ENCODE measurements at places on chromosomes 4 and X.

GRCh38 chr4:7222521-7222920 is 30.2 kb downstream of the SORCS2 start:
- DNase-seq: no peak

GRCh38 chr4:40621592-40622512 is 7.8 kb downstream of the RBM47 start:
- DNase-seq: peak; percentile 90

GRCh38 chr4:37604461-37604860 is 81.7 kb downstream of the RELL1 start:
- DNase-seq: no peak

DNA sequence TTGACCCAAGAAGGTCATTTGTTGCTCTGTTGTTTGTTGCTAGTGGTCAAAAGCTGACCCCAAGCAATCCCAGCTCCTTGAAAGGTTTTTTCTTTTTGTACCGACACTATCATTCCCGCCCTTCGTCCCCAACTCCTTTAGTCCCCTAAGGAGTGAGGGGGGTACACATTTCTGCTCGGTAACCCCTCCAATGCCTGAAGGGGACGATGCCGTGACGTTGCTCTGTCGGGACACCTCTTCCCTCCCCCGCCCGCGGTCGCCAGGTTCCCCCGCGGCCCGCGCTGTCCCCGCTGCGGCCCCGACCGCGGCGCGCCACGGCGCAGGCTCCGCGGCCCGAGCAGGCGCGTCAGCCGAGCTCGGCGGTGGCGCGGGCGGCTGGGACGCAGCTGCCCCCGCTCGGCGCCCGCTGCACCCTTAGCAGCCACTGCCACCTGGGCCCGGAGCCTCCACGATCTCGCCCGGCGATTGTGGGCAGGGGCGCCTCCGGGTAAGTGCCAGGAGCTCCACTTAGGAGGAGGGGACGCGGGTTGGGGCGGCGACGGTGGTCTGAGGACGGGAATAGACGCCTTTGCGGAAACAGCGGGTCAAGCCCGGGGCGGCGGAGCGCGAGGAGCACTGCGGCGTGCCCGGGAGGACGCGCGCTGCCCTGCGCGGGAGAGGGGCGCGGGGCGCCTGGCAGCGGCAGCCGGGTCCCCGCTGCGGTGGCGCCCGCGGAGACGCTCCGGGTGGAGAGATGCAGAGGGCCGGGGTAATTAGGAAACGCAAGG is at the start of gene GLRB:
TSS of gene GLRB (plus strand) at position 340 of the 767 bp plus-strand sequence. CDS start 1,875 bp downstream, outside the sequence.
- DNase-seq: no peak

DNA sequence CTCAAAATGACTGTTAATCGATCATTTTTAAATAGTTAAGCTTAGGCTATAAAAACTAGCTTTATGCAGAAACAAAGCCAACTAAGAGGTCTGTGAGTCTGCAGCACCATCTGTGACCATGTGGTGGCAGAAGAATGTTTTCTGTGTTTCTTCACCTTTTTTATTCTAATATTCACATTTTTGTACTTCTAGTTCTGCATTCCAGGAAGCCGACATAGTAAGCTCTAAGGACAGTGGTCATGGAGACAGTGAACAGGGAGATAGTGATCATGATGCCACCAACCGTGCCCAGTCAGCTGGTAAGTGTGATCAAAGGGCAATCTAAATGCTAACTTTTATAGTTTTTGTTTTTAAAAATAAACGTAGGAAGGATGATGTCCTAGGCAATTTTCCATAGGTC is 5.6 kb downstream of the PCDH10 start:
- DNase-seq: no peak

DNA sequence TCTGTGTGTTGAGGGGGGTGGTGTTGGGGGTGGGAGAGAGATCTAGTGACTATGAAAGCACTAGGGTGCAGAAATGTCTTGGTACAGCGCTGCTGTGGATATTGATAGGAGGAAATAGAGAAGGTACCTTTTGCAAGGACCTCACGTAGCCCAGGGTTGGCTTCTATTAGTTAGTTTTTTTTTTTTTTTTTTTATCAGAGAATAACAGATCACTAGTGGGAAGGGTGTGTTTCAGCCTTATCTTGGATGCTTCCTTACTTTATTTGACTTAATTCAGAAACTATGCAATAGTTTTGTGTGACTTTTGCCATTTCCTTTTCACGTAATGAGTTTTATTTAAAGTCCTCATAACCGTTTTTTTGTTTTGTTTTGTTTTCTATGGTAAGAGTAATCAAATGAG is 16.4 kb upstream of the PGRMC2 start:
- no peak for DNase-seq

- DNase-seq: no peak
Observed at GRCh38 chrX:70916754-70917153, 8.2 kb upstream of the TEX11 start.

- DNase-seq: no peak
Observed at GRCh38 chrX:103475381-103475780, 43.9 kb downstream of the RAB40A start.

DNA sequence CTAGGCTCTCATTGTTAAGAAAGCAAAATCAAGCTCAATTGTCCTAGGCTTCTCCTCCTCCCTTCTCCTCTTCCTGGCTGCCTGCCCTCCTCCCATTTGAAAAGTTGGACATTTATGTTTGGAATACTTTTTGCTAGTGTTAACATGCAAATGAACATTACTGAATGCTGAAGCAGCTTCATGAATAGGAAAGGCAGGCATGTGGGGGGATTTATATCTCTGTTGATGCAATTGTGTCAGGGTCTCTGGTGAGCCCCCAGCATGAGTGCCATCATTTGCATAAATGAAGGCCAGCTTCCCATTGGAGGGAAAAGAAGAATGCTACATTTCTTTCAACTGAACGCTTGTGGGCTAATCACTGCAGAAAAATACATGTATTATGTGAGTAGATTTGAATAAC is 160.1 kb upstream of the NDST3 start:
- DNase-seq: no peak

- no peak for DNase-seq
Observed at GRCh38 chrX:52995987-52996331, 37.6 kb upstream of the FAM156A start.

DNA sequence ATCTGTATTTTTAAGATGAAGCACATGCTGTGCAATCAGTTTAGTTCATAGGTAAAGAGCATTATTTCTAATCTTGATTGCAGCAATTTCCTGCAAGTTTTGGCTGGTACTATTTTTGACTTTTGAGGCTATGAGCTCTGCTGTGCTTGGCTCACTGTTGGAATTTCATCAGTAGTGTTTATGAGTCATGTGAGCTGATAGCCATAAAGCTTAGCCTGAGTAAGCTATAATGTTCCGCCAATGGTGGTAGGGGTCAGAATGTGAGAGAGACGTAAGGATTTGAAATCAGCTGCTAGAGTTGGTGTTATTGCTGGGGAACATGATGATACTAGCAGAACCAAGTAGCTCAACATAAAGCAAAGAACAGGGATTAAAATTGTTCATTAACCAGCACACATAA is 590.9 kb upstream of the GNPDA2 start:
- no peak for DNase-seq

DNA sequence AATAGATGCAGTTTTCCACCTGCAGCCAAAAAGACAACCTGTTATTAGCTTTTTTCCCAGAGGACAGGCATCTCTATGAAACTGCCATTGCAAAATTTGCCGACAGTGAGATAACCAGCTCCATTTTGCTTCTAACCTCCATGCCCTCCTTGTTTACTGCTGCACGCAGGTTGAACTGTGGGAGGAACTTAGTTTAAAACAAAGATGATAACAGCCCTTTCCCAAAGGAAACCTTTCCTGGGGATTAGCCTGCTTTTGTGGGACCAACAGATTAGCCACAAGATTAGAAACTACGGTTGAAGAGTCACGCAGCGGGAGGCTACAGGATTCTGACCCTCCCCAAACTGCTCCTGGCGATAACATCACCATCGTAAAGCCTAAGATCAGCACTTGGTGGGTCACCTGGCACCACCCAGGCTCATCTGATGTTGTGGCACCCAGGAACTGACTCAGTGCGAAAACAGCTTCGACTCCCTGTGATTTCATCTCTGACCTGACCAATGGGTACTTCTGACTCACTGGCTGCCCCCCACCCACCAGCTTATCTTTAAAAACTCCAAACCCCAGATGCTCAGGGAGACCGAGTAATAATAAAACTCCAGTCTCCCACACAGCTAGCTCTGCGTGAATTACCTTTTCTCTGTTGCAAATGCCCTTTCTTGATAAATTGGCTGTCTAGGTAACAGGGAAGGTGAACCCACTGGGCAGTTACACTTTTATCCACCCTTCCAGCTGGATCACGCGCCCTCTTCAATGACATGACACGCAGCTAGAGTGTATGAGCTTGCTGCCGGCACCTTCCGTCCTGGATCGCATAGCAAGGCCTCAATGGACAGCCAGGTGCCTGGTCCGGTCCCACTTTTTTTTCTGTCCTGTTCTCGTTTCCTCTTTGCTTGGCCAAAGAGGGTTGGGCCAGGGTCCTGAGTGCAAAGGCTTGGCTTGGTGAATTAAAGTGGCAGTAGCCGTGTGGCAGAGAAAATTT is 27.2 kb downstream of the NOP14 start:
- DNase-seq: no peak

- DNase-seq: no peak
Observed at GRCh38 chr4:21366312-21366711, 582.3 kb downstream of the KCNIP4 start.

DNA sequence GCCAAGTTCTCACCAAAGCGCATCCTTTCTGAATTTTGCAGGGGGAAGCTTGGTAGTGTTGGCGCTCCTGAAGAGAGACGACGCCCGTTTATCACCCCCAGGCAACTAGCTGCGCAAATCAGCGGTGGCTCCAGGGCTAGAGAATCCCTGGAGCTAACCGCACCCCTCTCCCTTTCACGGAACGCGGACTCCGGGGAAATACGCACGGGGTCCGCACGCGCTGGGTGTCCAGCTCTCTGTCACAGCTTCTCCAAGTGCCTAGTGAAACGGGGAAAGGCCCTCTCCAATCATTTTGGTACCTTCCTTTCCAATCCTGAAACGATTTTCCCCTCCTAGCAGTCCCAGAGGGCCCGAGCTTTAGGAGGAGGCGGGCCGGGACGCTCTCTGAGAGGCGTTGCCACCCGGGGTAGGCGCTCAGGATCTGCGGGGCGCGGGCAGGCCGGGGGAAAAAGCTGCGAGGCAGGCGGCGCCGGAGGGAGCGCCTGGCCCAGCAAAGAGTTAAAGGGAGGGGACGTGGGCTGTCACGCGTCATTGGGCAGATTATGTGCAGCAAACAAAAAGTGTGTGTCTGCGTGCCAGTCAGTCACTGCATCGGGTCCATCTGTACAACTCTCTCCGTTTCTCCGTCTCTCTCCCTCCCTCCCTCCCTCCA is at the start of gene PRDM8:
TSS of gene PRDM8 (plus strand) at position 582 of the 652 bp plus-strand sequence. CDS start 2,578 bp downstream, outside the sequence.
- no peak for DNase-seq

- no peak for DNase-seq
Observed at GRCh38 chr4:143768007-143768591, 67.6 kb upstream of the FREM3 start.

- DNase-seq: no peak
Observed at GRCh38 chr4:52685316-52685715, 26.2 kb upstream of the USP46 start.

DNA sequence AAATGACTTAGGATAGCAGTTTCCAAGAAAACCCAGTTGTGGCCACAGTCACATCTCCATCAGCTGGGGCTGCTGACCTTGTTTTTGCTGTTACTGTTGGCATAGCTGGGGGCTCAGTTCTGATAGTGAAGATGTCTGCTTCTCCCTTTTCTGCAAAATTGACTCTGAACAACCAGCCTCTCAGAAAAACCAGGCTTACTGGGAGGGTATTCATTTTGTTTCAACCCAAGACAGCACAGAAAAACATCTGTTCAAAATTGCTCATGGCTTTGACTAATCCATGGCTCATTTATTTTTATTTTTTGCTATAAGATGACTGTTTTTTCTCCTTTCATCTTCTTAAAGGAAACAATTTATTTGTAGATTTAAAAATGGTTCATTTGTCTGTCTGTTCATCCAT is 53.1 kb downstream of the RASL11B start:
- no peak for DNase-seq

DNA sequence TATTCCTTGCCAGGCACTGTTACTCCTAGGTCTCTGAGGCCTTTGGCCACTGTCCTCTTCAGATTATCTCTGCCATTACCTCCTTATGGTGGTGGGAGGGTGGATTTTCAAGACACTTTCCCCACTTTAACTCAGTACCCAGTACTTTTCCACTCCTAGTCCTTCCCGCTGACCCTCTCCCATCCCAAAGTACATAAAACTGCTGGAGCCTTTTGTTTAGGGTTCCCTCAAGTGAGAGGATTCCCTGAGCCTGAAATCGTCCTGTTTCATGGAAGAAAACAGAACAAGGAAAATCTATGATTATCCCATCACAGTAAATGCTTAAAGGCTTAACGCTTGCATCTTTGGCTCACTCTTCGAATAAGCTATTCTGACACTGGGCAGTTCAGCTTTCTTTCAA is 1742.5 kb upstream of the ADGRL3 start:
- no peak for DNase-seq

DNA sequence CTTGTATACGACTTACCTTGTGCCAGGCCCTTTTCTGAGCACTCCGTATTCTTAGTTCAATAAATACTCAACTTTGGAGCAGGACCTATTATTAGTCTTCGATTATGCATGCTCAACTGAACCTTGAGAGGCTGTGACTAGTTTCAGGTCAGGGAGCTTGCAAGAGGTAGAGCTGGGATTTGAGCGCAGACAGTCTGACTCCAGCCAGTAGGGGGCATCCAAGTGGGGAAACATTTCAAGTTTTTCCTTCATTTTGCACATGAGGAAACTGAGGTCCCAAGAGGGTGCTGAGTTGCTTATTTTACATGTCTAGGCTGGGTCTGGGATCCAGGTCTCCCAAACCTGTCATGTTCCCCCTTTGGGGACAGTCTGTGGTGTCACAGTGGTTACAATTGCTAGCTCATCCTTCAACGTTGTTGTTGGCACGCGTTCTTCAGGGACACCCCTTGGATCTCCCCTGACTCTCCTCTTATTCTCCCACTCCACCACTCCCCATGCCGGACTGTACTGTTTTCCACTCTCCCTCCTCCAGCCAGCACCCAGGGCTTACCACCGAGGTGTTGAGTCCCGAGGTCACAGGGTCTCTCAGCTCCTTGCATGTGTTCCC is 6.7 kb upstream of the PRICKLE3 start:
- no peak for DNase-seq

DNA sequence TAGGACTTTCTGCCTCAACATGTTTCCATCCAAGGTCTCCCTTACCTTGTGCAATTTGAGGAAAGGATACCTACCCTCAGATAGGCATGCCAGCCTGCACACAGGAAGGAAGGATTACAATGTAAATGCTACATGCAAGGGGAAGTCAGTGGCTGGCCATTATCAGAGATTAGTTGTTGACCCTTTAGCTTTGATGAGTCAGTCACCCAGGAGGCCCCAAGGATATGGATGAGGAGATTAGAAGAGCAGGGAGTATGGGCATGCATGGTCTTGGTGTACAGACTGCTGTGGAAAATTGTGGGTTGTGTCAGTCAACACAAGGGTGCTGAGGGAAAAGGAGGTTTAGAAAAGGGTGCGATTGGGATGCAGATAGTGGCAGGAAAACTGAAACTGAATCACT is 92.0 kb downstream of the GUCY2F start:
- DNase-seq: no peak

DNA sequence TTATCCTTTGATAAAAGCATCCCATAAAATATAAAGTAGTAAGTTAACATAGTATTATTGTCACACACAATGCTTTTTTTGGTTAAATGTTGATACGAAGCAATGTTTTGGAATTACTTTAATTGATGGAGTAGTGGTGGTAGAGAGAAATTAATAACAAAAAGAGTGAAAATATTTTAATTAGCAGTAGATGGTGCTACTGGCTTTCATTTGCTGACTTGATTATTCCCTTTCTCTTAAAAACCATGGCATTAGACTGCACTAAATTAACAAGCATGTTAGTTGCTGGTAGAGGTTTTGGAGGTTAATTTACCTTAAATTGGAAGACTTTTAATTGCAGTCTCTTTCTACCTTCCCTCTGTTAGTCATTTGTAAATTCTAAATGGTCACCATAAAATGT is 8.9 kb upstream of the DCK start:
- DNase-seq: no peak

GRCh38 chrX:107711521-107712181 is 63.9 kb downstream of the TSC22D3 start:
- no peak for DNase-seq
